Psoas muscle (tissue), 8 donors: ENCODE measurements at places on chromosomes 7 and 10. TPM values are rescaled to one million over a fixed set of nuclear protein-coding genes. Genes with fewer than 3 reads are reported as not detected.

DNA sequence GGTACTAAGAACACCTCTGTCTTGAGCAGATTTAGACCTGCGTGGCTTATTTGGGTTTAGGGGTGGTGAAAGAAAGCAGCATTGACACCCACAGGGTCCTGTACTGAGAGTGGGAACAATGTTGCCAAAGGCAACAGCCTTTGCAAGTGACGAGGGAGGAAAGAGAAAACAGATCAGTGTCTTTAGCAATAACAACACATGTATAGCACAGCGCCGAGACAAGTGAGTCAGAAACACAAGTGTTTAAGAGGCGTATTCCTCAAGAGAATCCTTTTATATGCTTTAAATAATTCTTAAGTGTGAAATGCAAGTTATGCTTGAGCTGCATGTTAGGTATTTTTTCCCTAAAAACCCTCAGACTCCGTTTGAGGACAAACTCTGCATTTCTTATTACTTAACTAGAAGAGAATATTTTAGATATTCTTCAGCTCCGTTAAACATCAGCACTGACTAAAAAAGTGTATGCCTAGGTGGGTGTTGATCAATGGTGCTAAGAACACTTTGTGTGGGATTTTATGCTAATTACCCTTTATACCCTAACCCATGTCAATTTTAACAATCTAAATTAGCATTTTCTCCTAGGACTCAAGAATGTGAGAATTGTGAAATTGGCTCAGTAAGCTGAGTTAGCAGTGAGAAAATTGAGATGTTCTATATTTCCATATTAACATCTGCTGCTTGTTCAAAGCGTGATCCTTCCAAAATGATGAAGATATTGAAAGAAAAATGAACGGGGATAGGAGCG, 1095.4 kb upstream of the CELF2 start:
- H3K4me1 ChIP-seq: no peaks in the 10 kb centered on the region
- no peak overlapping the region for H3K4me3 ChIP-seq
- H3K36me3 ChIP-seq: no peaks in the 10 kb centered on the region
- H3K27ac ChIP-seq: no peak overlapping the region
- H3K27me3 ChIP-seq: no peaks in the 10 kb centered on the region

The GSTO2 gene
- 1.2 TPM for total RNA-seq

The INHBA gene
- total RNA-seq: 0.49 TPM

DNA sequence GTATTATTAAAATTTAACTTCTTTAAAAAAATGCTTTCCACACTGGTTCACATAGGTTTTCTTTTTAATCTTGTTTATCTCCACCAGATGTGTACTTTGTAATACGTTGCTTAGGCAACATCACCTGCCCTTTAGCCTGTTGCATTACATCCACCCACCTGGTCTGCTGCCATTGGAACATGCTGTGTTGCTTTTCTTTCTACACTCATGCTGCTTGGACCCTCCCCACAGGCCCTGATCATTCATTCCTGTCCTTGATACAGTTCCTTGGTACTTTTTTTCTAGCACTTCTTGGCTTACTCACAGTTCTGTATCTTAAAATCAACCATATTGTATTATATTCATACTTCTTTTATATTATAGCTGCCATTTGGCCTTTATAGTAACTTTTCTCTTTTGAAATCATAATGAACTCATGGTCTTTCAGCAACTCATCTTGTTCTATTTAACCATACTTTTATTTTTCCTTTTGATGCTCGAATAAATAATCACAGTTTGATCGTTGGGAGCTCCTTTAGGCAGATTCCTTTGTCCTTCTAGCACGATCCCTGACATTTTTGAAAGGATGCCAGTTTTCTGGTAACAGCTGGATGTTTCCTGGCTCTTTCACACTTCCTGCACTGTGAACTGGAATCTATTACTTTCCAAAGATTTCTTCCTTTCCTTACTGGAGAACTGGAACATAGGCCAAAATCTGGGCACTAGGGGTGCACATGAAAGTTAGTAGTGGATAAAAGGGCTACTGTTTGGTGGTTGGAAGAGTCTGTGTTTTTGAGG, 125.1 kb downstream of the CDK14 start:
- H3K4me3 ChIP-seq: no peak overlapping the region
- H3K27ac ChIP-seq: no peak overlapping the region
- peaks cover 2% of the 10 kb centered on the region for H3K4me1 ChIP-seq
- peak; percentile 14 for DNase-seq

DNA sequence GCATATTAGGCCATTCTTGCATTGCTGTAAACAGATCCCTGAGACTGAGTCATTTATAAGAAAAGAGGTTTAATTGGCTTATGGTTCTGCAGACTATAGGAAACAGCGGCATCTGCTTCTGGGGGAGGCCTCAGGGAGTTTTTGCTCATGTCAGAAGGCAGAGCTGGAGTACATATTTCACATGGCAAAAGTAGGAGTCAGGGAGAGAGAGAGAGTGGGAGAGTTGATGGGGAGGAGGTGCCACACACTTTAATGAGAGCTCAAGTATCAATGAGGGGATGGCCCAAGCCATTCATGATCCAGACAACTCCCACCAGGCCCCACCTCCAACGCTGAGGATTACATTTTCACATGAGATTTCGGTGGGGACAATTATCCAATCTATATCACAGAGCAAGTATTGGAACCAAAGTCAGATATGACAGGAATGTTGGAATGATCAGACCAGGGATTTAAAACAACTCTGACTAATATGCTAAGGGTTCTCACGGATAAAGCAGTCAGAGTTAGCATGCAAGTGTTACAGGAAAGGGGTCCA, 795.3 kb upstream of the CELF2 start:
- no peaks in the 10 kb centered on the region for H3K36me3 ChIP-seq
- H3K4me1 ChIP-seq: no peaks in the 10 kb centered on the region
- H3K27ac ChIP-seq: no peak overlapping the region
- no peak for DNase-seq
- no peak overlapping the region for H3K4me3 ChIP-seq
- H3K27me3 ChIP-seq: no peaks in the 10 kb centered on the region

The JCAD gene
- 10.9 TPM for total RNA-seq

DNA sequence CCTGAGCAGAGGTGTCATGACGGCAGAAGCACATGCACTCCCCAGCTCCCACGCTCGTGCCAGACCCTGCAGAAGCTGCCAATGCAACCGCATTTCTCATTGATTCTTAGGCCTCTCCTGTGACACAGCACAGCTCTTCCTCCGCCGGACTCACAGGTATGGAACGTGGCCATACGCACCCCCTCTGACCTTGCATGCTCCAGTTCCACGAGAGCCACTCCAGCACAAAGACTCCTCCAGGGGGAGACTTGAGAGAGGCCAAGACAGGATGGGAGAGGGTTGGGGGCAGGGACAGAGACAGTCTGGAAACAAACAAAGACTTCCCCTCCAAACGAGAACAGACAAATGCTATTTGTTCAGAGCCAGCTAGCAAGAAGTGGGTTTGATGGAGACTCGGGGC, 124.3 kb upstream of the PPP2R2D start:
- H3K4me3 ChIP-seq: no peak overlapping the region
- no peak overlapping the region for H3K27ac ChIP-seq
- no peaks in the 10 kb centered on the region for H3K4me1 ChIP-seq
- H3K36me3 ChIP-seq: no peaks in the 10 kb centered on the region
- no peak for DNase-seq
- H3K27me3 ChIP-seq: no peaks in the 10 kb centered on the region

The SEPTIN14 gene
- total RNA-seq: not detected

GRCh38 chr10:79239924-79240581, 107.2 kb upstream of the PPIF start:
- H3K4me1 ChIP-seq: peaks cover 47% of the 10 kb centered on the region
- H3K27ac ChIP-seq: no peak overlapping the region
- H3K27me3 ChIP-seq: no peaks in the 10 kb centered on the region
- H3K36me3 ChIP-seq: no peaks in the 10 kb centered on the region
- H3K4me3 ChIP-seq: no peak overlapping the region
- no peak for DNase-seq

The ECHDC3 gene
- 39.9 TPM for total RNA-seq

- no peak for DNase-seq
- H3K36me3 ChIP-seq: no peaks in the 10 kb centered on the region
- peaks cover 4% of the 10 kb centered on the region for H3K27me3 ChIP-seq
Measured at GRCh38 chr10:42898037-42898960, 115.7 kb downstream of the BMS1 start.

The VPS37D gene
- total RNA-seq: 0.76 TPM

GRCh38 chr10:86400705-86401587, 34.4 kb upstream of the GRID1 start:
- peaks cover 10% of the 10 kb centered on the region for H3K4me1 ChIP-seq
- H3K27ac ChIP-seq: peak overlapping the region; percentile 54
- peak overlapping the region; percentile 75 for H3K4me3 ChIP-seq
- H3K27me3 ChIP-seq: no peaks in the 10 kb centered on the region
- no peaks in the 10 kb centered on the region for H3K36me3 ChIP-seq

DNA sequence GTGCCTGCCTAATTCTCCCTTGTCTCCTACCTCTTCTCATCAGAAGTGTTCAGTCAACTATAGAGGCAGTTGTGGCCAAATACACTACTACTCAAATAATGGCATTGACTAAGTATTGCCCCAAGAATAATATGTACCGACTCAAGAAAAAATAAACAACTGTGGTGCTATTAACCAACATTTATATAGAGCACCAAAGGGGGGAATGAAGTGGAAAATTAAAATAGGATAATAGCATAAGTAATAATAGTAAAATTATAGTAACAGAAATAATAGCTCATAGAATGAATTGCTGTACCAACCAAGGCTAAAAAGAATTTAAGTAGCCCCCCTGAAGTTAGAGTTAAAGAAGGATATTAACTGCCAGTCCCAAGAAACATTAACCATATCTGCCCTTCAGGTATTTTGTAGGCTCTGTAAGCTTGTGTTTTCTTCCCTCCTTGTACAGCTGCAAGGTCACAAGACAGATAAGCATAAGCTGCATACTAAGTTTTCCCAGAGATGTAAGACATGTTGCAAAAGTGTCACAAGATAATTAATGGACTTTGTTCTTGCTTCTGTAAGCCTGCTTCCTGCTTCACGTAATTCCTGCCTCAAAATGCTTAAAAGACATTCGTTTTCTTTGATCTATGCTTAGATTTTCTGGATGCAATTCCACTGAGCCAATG, 10.9 kb upstream of the CYREN start:
- H3K27ac ChIP-seq: no peak overlapping the region
- H3K27me3 ChIP-seq: no peaks in the 10 kb centered on the region
- H3K4me1 ChIP-seq: no peaks in the 10 kb centered on the region
- peaks cover 100% of the 10 kb centered on the region for H3K36me3 ChIP-seq
- H3K4me3 ChIP-seq: no peak overlapping the region
- DNase-seq: no peak

DNA sequence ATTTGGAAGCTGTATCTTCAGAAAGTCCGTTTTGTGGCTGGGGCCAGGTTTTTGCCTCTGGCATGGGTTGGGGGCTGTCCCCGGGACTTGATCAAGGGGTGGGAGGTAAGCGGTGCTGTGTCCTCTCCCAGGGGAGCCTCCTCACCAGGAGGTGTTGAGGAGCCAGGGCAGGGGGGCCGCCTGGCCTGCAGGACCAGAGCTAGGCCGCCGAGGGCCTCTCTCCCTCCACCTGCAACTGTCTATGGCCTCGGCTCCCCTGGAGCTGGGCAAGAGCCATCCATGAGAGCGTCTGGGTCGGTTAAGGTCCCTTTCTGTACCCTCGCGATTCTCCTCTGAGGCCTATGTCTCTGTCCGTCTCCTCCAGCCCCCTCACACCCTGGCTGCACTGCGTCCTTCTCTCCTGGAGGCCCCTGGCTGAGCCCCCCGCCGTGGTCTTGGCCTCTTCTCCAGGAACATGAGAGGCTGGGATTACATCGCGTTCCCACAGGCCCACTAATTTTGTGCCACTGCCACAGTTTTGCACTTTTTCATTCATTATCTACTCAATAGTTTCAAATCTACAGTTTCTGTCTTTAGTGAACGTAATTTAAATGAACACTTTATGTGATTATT, 20.6 kb downstream of the CALML5 start:
- H3K36me3 ChIP-seq: no peaks in the 10 kb centered on the region
- H3K27me3 ChIP-seq: no peaks in the 10 kb centered on the region
- no peaks in the 10 kb centered on the region for H3K4me1 ChIP-seq
- DNase-seq: no peak
- H3K4me3 ChIP-seq: no peak overlapping the region

DNA sequence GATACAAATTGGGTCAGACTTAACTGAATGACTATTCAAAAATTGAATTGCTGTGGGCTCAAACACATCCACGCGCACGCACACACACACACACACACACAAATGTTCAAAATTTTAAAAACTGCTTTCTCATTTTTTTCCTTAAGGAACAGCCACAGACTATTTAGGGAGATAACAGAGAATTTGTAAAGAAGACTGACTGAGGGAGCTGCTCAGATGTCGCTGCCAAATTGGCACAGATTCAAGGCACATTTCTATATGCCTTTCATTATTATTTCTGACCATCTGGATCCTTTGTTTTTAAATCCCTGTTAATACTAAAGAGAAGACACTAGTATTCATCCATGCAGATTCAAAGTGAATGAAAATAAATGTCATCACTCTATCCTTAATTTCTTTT, 154.8 kb downstream of the DGKB start:
- H3K27ac ChIP-seq: no peak overlapping the region
- no peak for DNase-seq
- H3K36me3 ChIP-seq: no peaks in the 10 kb centered on the region
- H3K4me1 ChIP-seq: no peaks in the 10 kb centered on the region

The DIP2C gene
- 28.9 TPM for total RNA-seq

DNA sequence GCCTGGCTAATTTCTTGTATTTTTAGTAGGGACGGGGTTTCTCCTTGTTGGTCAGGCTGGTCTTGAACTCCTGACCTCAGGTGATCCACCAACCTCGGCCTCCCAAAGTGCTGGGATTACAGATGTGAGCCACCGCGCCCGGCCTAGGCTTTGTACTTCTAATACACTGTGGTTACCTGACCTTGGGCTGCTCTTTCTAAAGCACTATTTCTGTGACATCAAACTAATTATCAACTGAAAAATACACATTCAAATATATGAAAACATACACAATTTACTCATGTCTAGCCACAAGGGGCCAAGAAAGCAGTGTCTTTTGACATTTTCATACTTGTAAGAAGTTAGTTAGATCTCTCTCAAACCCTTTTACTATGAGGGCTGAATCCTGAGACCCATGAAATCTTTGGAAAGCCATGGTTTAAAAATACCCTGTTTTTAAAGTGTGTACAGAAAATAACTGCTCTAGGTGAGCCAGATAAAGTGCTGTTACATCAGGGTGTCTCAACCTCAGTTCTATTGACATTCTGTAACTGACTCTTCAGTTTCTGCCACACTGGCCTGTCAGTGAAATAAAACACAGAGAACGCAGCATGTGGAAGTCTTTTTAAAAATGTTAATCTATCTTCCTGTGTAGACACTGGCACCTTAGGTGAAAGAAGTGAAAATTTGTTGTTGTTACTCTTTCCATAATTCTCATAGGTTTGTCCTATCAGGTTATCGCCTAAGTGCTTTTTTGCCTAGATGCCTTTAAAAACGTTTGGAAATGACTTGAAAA, 58.8 kb downstream of the CREM start:
- no peaks in the 10 kb centered on the region for H3K4me1 ChIP-seq
- H3K27ac ChIP-seq: no peak overlapping the region
- H3K27me3 ChIP-seq: no peaks in the 10 kb centered on the region
- H3K4me3 ChIP-seq: no peak overlapping the region

GRCh38 chr10:14555807-14556206, 218.9 kb downstream of the FAM107B start:
- H3K36me3 ChIP-seq: no peaks in the 10 kb centered on the region
- H3K4me1 ChIP-seq: no peaks in the 10 kb centered on the region
- H3K4me3 ChIP-seq: no peak overlapping the region

- H3K4me1 ChIP-seq: peaks cover 19% of the 10 kb centered on the region
- H3K36me3 ChIP-seq: no peaks in the 10 kb centered on the region
- peak overlapping the region; percentile 59 for H3K27ac ChIP-seq
Measured at GRCh38 chr7:87147500-87147899, 4.8 kb upstream of the DMTF1 start.
